Fibroblast of skin of abdomen (primary cell): ENCODE measurements at places on chromosomes 5 and 9.
A peak's percentile ranks its signal among the peaks of the same experiment; 100 is the strongest.

DNA sequence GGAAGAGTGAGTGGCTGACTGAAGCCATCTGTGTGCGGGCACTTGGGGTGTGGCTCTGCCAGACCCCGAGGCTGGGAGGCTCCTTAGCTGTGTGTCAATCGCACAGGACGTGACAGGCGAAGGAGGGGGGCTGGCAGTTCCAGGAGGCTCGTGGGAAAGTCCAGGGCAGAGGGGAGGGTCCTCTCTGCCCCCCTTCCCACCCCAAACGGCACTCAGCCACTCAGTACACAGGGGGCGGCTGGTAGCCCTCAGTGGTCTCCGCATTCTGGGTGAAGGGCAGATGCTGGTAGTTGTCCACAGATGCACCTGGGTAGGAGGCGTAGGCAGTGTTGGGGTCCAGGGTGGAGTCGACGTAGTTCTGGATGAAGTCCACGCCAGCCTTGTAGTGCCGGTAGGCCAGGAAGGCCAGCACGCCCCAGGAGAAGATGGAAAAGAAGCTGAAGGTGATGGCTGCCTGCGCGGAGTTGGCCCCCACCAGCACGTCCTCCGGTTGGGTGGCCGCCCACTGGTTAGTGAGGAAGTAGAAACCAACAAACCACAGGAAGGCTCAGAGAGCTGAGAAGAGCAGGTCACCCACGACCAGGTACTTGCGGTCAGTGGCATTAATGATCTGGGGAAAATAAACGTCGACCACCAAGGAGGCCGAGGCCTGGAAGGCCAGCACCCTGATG, 85.4 kb upstream of the CEP78 start:
- no peak for DNase-seq

DNA sequence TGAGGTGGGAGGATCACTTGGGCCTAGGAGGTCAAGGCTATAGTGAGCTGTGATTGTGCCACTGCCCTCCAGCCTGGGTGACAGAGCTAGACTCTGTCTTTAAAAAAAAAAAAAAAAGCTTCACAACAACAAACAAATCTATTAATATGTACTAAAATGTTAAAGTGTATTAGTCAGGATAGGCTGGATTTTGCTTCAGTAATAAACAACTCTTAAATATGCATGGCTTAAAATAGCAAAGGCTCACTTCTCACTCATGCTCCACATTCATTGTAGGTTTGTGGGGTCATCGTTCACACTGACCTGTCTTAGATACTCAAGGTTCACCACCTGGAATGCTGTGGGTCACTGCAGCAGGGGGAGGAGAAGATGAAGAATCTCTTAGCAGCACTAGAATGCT, 33.8 kb upstream of the COL15A1 start:
- no peak for DNase-seq

GRCh38 chr9:120369608-120370220, 210.3 kb downstream of the CDK5RAP2 start:
- peak; percentile 60 for DNase-seq

- no peak for DNase-seq
These were observed 37.8 kb downstream of the OXCT1 start for GRCh38 chr5:41832430-41832829.

DNA sequence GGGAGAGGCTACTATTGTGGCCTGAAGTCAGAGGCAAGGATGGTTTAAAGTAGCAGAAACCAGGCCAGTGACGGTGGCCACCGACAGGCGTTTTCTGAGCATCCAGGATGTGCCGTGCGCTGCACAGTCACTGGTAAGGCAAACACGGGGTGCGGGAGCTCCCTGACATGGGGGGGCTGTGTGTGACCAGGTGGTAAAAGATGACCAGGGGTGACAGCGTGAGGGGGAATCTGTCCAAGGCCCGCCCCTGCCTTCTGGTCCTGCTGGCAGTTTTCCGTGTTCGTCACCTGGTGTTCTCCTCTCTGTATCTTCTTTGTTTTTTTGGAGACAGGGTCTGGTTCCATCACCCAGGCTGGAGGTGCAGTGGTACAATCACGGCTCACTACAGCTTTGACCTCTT, 167.4 kb downstream of the ICE1 start:
- no peak for DNase-seq

GRCh38 chr5:54212331-54212730, 98.0 kb downstream of the ARL15 start:
- no peak for DNase-seq

DNA sequence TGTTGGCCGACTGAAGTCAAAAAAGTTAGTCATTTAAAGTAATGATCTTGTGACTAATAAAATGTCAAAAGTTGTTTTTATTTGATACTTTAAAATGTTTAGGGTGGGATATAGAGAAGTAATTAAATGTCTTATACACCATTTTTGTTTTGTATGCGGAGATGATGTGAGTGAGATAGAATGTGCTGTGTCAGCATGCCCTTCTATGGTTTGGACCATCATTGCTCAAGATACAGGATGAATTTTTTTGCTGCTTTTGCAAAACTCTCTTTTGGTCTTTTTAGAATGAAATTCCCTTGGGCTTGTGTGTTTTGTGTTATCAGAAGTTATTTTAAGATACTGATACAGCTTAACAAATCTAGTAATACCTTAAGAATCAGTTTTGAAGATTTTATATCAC, 12.5 kb downstream of the SRFBP1 start:
- DNase-seq = peak; percentile 43

DNA sequence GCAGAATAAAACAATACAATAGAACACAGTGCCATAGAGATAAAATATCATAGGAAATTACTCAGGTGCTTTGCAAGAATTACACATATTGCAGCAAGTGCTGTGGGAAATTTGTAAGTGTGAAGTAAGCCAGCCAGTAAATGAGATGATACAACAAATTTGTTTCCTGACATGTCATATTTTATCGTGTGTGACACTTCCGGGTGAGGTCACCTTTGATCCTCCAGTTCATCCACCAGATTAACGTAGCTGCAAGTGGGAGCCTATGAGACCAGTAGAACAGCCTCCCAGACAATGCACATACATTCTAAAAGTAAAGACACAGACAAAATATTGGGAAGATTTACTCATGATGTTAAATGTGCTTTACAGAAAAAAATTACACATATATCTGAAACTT, 72.2 kb downstream of the PRDM9 start:
- no peak for DNase-seq

DNA sequence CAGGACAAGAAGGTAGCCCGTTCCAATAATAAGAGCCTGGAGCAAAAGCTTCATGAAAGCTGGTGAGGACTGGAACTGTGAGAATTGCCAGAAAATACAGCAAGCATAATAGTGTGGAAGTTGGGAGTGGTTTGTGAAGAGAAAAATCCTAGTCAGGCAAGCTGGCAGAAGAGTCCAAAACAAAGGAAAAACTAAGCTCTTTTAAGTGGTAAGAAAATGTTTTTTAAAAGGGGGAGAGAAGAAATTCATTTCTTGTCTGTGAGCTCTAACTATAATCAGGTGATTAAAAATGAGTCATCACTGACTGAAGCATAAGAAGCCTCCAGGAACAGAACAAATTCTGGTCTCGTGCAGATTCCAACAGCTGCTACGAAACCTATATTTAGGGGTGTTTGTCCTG, 102.6 kb downstream of the CAAP1 start:
- no peak for DNase-seq

- DNase-seq = no peak
These were observed 12.4 kb upstream of the MEIKIN start for GRCh38 chr5:131957721-131958441.

DNA sequence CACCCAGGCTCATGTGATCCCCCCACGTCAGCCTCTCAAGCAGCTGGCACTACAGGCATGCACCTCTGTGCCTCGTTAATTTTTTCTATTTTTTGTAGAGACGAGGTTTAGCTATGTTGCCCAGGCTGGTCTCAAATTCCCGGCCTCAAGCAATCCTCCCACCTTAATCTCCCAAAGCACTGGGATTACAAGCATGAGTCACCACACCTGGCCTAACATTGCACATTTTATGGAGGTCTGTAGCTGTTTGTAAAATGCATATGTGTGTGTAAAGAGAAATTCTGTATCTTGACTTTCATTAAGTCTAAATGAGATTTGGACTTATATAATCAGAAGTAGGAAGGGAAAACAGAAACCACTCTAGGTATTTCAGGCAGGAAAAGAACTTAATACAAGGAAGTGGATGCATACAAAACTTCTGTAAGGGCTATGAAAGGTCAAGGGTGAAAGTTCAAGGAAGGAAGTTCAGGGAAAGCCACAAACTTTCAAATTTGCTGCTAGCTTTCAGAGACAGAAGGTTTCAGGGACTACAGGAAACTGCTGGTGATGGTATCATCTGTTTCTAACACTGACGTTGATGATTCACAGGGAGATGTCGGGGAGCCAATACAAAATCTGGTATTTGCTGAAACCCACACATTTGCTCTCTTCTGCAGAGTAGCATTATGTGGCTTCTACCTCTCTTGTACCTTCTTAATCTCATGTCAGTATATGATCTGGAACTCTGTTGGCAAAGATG, 209.4 kb downstream of the PIK3R1 start:
- peak; percentile 62 for DNase-seq

DNA sequence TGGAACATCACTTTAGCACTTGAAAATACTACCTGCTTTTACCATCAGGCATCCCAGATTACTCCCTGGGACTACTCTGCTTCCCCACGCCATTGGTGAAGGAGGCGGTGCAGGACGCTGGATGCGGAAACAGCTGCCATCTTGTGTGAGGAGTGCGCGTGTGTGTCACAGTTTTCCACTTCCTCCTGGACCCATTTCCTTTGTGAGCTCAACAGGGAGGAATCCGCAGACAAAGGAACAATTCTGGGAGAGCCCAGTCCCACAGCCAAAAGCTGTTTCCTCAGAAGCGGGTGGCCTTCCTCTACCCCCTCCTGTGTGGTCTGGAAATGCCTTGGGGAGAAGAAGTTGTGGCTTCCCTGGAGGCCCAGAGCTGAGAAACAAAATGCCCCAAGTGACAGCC, 16.8 kb downstream of the AFAP1L1 start:
- DNase-seq = no peak

DNA sequence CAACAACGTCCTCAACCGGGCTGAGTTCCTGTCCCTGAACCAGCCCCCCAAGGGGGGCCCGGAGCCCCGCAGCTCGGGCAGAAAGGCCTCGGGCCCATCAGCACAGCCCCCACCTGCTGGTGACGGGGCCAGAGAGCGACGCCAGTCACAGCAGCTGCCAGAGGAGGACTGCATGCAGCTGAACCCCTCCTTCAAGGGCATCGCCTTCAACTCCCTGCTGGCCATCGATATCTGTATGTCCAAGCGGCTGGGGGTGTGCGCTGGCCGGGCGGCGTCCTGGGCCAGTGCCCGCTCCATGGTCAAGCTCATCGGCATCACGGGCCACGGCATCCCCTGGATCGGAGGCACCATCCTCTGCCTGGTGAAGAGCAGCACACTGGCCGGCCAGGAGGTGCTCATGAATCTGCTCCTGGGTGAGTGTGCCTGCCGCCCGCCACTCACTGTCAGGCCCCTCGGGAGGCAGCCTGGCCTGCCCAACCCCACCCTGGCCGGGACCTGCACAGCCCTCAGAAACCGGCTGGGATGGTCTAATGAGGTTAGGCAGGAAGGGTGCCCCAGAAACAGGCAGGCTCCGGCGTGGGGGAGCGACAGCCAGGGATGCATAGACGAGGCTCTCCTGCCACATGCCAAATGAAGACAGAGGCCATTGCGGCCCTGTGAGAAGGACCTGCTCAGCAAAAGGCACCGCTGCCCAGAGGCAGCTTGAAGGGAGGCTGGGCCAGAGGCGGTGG, 678 bp downstream of the PLPP7 start:
- no peak for DNase-seq

GRCh38 chr5:82365744-82366228, 87.6 kb upstream of the RPS23 start:
- DNase-seq = peak; percentile 68

- DNase-seq = no peak
These were observed 115.7 kb downstream of the WNK2 start for GRCh38 chr9:93299418-93300174.

- no peak for DNase-seq
These were observed 165.4 kb downstream of the TRIO start for GRCh38 chr5:14308384-14309154.

GRCh38 chr5:140220698-140221064, 45.7 kb downstream of the CYSTM1 start:
- DNase-seq = no peak

GRCh38 chr9:93365427-93366118, 85.9 kb upstream of the FAM120A start:
- DNase-seq = no peak

- DNase-seq = peak; percentile 94
These were observed 96.7 kb upstream of the MAMDC2 start for GRCh38 chr9:69946800-69947437.

DNA sequence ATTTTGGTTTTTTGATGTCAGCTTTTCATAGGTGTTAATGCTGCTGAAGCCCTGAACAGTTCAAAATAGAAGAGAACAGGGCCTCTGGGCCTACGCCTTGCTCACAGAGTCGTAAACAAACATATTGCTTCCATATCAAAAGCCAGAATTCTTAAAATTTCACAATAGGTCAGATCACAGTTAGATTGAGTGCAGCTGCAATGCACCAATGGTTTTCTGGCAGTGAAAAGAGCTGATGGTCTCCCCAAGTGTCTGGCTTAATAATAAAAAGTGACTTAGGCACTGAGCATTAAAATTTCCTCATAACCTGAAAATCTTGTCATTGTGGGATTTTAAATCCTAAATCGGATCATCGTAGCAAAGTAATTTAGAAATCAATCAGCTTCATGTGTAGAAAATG, 493.0 kb downstream of the CAAP1 start:
- no peak for DNase-seq

DNA sequence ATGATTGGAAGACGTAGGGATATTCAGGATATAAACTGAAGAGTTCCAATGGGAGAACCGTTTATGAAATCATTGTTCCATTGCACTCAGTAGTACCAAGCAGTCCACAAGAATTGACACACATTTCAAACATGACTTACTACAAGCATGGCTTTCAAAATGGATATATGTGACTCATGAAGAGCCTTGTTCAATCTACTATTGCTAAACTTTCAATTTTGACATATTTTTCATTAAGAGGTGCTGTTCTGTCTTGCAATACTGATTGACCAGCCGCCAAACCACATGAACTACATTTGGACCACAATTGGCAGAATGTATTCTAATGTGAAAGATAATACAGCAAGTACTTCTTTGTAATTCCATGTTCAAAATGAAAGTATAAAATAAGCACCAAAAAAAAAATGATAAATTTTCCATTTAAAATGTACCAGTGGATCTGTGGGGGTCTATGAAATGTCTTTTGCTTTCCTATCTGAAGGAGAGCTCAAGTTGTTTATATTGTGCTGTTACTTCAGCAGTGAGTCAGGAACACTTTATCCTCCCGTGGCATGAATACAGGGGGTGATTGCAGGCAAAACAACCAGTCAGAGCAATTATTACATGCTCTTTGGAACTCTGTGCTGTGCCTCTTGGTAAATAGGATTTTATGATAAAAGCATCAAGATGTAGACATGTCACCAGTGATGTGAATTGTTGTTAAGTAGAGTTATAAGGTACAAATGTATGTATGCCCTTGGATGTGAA, 366.0 kb downstream of the ARRDC3 start:
- peak; percentile 20 for DNase-seq

- no peak for DNase-seq
These were observed 363.2 kb upstream of the RORB start for GRCh38 chr9:74133921-74134320.

GRCh38 chr5:88886746-88887341, 3.9 kb upstream of the MEF2C start:
- DNase-seq = peak; percentile 44
